KBM-7 (cell line): ENCODE measurements at places on chromosomes 1 and 21.

GRCh38 chr1:156499194-156499841, 1.3 kb downstream of the MEF2D start:
- no peak for DNase-seq

GRCh38 chr1:246110343-246111219, 396.5 kb downstream of the SMYD3 start:
- peak; percentile 35 for DNase-seq

- DNase-seq, result no peak
Measured at GRCh38 chr1:238653693-238654321, 732.6 kb upstream of the CHRM3 start.

- DNase-seq, result peak; percentile 3
Measured at GRCh38 chr21:18498431-18498830, 94.8 kb upstream of the TMPRSS15 start.

- no peak for DNase-seq
Measured at GRCh38 chr21:29624776-29625175, 315.0 kb downstream of the GRIK1 start.

GRCh38 chr1:21837476-21837875, 25.4 kb downstream of the LDLRAD2 start:
- no peak for DNase-seq

DNA sequence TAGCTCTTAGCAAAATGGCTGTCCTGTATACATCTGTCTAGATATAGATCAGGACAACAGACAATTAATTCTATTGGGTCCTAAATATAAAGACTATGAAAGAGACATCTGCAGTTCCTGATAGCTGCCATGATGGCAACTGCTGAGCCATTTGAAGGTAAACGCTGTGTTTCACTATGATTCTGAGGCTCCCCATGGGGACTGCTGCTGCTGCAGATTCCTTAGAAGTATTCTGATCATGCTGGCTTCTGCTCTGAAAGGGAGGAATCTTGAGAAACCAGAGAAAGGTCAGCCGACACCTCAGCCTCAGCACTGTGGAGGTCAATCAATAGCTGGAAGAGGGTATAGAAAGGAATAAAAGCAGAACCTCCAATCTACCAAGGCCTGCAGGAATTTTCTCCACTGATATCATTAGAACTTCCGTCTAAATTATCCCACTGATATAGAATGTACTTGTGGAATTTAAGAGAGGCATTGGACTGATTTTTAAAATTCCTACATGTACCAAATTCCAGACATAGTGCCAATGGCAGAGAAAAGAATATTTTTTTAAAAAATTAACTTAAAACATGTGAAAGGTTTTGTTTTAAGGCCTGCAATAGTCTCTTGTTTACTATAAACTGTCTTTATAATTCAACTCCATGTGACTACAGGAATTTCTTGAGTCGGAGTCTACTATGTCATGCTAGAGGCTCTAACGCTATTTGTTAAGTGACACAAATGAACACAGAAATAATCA, 53.2 kb downstream of the DDAH1 start:
- DNase-seq, result no peak

DNA sequence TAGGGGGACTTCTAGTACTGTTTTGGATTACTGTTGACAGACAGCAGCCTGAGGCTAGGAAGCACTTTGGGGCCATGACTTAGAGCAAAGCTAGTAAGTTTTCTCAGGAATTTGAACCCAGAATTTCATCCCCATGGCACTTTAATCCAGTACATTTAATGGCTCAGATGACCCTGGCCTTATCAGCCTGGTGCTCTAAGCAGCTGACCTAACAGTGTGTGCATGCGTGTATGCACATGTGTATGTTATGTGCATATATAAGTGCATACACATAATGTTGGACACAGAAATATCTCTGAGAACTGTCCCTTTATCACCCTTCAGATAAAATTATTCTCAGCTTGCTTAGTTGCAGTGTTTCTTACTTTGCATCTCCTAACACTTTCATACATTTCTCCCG, 115.0 kb downstream of the CLIC6 start:
- no peak for DNase-seq

DNA sequence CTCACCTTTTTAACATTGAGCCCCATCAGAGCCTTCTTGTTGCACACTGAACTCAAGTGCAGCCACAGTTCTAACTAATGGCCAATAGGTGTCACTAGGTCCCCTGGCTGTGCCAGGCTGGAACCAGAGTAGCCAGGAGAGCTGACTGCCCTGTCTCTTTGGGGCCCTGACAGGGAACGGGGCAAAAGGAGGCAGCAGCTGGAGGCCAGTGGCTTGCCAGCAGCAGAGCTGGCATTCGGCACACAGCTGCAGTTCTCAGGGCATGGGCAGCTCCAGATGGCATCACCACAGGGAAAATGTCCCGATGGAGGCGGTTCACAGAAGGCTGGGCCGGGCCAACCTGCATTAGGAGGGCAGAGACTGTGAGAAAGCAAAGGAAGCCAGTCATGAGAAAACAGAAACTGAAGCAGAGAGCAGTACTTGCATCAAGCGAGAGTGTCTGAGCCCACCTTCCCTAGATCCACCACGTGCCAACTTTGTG, 188.6 kb downstream of the FCRL5 start:
- DNase-seq, result peak; percentile 47

DNA sequence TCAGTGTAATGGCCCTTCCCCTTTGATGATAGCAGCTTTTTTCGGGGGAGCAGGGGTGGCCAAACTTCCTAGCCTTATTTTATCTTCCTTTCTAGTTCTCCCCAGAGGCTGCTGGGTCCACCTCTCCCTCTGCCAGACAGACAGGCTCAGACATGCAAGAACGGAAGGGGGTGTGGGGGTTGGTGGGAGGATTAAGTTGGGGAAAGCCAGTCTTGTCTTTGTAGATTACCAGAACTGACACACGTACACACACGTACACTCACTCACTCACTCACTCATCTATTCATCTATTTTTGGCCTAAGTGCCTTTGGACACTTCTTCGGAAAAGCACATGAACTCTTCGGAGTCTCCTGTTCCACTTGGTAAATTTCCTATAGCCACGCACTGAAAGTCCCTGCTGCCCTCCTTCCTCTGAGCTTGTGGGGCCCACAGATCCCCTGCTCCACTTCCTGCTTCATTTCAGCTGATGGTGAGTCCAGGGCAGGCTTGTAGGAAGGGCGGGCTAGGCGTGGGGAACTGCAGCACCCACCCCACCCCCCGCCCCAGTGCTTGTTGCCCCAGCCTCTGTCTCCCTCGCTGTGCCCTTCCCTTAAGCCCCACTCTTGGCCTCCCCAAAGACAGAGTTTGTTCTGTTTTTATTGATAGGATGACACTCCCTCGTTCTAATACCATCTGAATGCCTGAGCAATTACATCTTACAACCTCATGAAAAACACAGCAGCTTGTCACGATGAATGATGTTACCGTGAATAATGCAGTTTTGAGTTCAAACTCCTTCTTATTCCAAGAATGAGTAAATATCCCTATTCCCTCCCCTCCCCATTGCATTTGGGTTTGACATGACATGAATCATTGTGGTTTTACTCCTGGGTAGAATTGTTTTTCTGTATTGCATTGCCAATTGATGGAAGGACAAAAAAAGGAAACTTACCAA, 60.7 kb upstream of the ATP5PO start:
- peak; percentile 92 for DNase-seq

GRCh38 chr1:229029879-229030235, 241.1 kb upstream of the RAB4A start:
- DNase-seq, result no peak

DNA sequence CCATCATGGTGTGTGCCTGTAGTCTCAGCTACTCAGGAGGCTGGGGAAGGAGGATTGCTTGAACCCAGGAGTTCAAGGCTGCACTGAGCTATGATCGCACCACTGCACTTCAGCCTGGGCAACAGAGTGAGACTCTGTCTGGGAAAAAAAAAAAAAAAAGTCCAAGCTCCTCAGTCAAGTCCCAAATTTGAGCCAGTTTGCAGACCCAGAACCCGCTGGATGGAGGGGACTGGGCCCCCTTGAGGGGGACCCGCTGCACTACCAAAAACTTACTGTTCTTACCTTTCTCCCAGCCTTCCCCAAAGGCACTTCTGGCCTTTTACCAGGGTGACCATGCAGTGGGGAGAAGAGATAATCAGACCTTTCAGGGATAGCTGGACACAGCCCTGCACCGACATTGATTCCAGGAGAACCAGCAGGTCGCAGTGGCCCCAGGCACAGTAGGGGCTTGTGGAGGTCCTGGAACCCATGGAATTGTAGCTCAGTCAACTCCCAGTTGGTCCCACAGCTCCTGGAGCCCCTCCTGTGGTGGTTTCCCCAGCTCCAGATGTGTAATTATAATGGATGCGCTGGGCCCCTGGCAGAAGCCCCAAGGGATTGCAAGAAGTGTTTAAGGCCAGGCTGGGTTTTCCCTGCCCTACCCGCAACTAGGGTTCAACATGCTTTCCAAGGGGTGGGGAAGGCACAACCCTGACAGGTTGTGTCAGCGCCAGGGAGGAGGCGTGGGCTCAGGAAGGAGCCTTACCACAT, 4.1 kb upstream of the WNT9A start:
- DNase-seq, result no peak

DNA sequence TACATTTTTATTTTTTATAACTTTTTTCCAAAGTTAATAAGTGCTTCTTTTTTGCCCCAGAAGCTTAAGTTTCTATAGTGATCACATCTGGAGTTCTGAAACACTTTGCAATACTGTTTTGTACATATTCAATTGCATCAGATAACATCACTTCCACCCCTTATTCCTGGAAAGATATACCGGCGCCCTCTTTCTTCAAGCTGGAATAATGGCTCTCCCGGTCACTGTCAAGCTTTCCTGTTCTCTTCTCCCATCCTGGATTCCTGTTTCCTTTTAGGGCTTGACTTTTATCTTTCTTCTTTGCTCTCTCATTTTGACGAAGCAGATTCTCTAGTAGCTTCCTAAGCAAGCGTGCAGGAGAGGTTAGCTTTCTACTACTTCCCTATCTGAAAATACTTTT, 1866.8 kb downstream of the MRPL39 start:
- DNase-seq, result no peak

DNA sequence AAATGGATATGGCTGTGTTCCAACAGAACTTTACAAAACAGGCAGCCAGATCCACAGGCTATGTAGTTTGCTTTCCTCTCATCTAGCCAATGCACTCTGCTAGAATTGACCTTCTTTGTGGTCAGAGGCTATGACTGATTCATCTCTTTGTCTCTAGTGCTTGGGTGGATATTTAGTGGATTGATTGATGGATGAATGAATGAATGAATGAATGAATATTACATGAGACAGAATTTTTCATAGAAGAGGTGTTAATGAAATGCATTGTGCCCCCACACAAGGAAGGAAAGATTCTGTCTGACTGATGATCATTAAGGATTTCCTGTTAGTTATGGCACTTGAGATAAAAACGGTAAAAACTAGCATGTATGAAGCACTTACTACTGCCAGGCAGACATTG, 50.5 kb upstream of the ZYG11A start:
- peak; percentile 15 for DNase-seq

DNA sequence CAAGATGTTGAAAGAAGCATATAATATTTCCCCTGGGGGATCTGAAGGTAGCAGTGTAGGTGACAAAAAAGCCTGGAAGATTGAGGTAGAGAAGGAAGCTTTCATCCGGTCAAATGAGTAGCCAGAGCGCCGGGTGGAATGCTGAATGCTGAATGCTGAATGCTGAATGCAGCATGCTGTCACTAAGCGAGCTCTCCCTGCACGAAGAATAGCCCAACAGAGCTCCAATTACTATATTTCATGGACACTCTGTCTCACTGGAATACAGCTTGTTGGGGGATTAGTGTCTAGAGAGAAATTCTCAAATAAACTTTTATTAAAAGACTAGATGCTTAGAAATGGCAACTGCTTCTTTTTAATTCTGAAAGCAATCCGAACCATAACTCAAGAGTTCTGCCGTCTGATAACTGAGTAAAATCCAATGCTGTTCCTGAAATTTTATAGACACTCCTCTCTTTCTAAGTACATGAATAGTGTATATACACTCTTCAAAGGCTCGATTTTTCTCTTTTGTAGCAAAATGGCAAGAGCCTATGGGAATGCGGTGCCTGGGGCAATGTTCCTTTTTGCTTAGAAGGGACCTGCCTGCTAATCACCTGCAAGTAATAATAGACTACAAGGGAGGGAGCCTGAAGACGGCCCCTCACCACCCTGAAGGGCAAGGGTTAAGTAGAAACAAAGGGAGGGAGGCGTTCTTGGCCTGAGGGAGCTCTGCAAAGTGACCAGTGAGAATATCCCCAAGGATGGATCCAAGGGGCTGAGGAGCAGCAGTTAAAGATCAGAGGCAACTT, 203.7 kb upstream of the ESRRG start:
- no peak for DNase-seq

- DNase-seq, result no peak
Measured at GRCh38 chr1:109185990-109186732, 27.6 kb upstream of the SARS1 start.

- DNase-seq, result no peak
Measured at GRCh38 chr1:153963850-153964331, 554 bp upstream of the SLC39A1 start.

- DNase-seq, result no peak
Measured at GRCh38 chr1:193079187-193079586, 19.8 kb downstream of the RO60 start.

DNA sequence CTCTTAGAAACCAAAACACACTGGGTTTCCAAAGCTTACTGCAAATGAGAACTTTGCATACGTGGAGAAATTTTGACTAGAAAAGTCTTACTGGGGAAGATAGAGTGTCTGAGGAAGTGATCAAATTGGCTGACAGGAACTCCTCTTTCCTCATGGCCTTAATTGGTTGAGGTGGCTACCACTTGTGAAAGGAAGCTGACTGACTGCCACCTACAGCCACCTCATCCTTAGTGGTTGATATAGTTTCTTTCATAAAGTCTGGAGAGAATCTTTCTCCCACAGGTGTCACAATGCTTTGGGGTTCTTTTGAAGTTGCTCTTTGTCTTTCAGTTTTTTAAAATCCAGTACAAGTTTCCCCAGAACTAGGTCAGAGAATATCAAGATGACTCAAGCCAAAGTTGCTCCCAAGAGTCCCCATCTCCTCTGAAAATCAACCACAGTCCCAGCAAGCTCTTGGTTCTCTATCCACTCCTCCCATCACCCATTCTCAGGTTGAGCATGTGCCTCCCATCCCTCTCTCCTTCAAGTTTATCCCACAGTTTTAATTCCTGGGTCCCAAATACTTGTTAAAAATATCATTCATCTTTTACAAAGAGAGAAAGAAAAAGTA, 43.3 kb downstream of the GPR88 start:
- no peak for DNase-seq

DNA sequence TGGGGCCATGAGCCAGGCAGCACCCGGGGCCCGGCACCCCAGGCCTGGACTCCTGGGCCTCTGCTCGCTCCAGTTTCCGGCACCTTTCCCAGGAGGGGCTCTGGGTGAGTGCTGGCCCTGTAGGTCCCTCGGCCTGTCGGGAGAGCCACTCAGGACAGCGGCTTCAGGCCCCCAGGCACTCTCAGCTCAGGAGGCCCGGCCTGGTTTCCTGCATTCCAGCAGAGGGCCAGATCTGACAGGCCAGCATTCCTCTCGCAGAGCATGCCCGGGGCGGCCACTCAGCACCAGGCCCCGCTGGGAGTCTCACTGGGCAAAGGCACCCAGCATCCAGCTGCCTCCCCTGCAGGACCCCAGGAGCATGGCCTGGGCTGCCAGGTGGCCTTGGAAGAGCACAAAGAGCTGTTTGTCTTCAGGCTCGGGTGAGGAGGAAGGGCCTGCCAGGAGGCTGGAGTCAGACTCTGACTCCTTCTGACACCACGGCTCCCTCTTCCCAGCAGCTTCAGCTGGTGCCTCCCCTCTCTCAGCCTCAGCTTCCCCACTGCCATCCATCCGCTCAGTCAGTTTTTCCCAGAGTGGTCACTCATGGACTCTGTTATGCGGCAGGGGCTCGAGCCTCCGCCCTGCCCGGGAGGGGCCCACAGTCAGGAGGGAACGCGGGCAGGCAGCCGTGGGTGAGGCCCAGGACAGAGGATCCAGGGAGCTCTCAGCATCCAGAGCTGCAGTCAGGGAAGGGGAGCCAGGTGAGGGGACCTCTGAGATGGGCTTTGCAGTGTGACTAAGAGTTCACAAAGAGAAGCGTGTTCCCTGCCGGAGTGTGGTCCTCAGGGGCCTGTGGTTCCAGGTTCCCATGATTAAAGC, 51.7 kb downstream of the WNT9A start:
- no peak for DNase-seq
